ENCODE measurements at places on chromosomes 1 and 21. TPM values are rescaled to one million over a fixed set of nuclear protein-coding genes. Genes with fewer than 3 reads are reported as not detected.

The PRAMEF9 gene
- total RNA-seq, result not detected

The GBP7 gene
- total RNA-seq, result not detected

GRCh38 chr1:119874186-119874585 is 22.1 kb downstream of the ADAM30 start:
- DNase-seq, result no peak

- no peak for DNase-seq
These were observed 262.9 kb downstream of the OMA1 start for GRCh38 chr1:58283388-58284224.

GRCh38 chr1:26961826-26962225 is 1.6 kb upstream of the KDF1 start:
- DNase-seq, result no peak

GRCh38 chr1:164801791-164802502 is 243.0 kb downstream of the PBX1 start:
- DNase-seq, result no peak

All from urinary bladder (tissue), 4 donors.